ENCODE measurements at places on chromosomes 16 and 17. TPM values are rescaled to one million over a fixed set of nuclear protein-coding genes. Genes with fewer than 3 reads are reported as not detected.
A peak's percentile ranks its signal among the peaks of the same experiment; 100 is the strongest.

The PABPN1L gene
- 0.12 TPM for polyA plus RNA-seq

The CCL3 gene
- 11.7 TPM for polyA plus RNA-seq

- DNase-seq, result no peak
Observed at GRCh38 chr17:50979524-50979927, 113.4 kb upstream of the TOB1 start.

- DNase-seq, result no peak
Observed at GRCh38 chr17:28573966-28574480, 2.7 kb downstream of the ALDOC start.

GRCh38 chr17:14061666-14062560 lies 7.4 kb upstream of the COX10 start:
- no peak for DNase-seq

DNA sequence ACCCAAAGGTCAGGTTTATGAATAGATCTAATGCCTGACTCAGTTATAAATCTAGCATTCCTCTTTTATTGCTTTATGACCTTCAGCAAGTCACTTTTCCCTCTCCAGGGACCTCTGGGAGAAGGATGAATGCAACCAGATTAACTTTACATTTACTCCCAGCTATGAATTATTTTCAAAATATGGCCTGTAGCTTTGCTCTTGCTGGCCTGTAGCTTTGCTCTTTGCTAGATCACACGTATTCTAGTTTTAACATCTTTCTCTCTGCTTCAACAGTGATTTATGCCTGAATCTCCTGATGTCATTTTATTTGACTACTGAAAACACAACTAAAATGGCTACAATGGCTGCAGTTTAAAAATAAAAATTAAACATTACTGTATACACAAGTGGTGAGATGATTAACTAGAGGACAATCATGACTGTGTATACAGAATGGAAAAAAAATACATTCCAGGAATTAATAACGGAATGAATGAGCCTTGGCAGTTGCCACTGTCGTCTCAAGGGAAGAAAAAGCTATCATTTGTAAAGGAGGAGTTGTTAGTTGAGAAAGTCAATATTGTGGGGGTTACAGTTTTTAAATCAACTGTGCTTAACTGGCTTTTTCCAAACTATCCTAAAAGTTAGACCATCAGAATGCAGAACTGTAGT lies 434.5 kb upstream of the GOT2 start:
- no peak for DNase-seq

DNA sequence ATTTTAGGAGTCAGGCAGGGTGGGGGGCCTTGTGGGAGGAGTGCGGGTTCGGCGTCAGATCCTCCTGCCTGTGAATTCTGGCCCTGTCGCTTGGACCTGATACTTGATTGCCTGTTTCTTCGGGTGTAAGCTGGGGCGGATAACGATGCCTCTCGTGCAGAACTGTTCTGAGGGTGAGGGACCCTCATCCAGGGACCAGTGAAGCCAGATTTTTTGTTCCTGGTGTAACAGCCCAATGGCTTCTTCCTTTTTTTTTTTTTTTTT lies 1.3 kb downstream of the TBCD start:
- DNase-seq, result no peak

GRCh38 chr16:85504242-85504641 lies 108.9 kb upstream of the GSE1 start:
- DNase-seq, result no peak

DNA sequence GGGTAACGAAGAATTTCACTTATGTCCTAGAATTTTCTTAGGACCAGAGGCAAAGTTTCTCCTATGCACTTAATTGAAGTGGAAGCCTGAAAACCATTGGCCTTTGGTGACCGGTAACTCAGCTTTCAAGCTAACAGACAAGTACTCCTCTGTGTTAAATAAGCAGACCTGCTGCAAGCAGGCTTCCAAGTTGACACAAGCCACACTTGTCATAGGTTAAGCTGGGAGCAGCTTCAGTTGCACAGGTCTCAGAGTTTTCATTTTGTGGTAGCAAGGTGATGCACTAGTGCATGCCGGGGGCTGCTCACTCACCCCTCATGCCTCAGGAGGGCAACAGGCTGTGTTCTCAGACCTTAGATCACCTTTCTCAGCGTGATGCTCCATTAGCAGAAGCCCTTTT lies 399.9 kb downstream of the UTP18 start:
- DNase-seq, result no peak

DNA sequence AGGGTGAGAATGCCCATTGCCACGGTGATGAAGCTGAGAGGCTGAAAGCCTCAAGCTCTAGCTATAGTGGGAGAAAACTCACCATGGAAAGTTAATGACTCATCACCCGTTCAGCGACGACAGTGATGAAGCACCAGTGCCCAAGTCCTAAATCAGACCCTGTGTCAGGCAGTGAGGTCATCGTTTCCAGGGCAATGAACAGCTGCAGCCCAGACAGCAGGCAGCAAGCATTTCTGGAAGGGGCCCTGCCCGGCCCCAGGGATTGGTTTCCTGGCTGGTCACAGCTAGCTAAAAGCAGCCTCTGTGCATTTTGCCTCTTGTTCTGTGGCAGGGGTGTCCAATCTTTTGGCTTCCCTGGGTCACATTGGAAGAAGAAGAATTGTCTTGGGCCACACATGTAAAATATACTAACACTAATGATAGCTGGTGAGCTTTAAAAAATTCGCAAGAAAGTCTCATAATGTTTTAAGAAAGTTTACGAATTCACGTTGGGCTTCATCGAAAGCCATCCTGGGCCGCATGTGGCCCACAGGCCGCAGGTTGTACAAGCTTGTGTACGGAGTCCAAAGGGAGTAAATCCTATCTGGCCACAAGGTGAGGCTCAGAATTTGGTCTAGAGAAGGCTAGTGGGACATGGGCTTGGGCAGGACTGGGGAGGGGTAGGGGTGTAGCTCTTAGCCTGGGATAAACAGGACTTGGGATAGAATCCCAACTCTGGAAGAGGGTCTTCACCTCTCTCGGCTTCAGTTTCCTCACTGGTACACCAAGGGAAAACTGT lies 40.6 kb downstream of the MIS12 start:
- peak; percentile 56 for DNase-seq

GRCh38 chr17:32590974-32591373 lies 104.2 kb downstream of the CDK5R1 start:
- DNase-seq, result no peak

DNA sequence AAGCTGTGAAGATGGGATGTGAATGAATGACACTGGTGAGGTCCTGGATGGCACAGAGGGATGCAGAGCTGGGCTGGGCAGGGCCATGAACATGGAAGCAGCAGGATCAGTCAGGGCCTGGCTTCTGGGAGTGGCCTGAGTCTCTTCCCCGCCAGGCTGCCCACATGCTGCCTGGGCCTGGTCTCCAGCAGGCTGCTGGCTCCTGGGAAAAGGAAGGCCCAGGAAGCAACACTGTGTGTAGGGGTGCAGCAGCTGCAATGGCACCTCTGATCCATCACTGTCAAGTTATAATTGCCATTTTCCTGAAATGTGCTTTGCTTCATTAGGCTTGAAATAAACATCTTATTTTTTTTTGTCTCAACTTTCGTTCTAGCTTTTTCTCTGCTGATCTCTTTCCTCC lies 260.2 kb upstream of the N4BP1 start:
- DNase-seq, result no peak

DNA sequence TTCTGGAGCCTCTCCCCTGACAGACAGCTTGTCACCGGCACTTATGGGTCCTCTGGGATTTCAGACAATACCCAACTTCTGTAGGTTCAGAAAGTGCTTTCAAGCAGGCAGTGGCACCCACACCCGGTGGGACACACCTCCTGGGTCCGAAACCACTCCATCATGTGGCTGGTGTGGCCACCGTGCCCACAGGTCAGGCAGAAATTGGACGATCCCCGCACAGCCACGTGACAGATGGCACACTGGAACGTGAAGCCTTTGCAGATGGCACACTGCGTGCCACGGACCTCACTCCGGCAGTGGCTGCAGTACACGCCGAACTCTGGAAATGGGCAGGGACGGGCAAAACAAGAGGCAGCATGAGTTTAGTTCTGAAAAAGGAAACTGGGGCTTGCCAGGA lies 99.5 kb upstream of the FA2H start:
- no peak for DNase-seq

Measured in large intestine (tissue), 12 donors.